ENCODE measurements at places on chromosomes 16 and 17.

DNA sequence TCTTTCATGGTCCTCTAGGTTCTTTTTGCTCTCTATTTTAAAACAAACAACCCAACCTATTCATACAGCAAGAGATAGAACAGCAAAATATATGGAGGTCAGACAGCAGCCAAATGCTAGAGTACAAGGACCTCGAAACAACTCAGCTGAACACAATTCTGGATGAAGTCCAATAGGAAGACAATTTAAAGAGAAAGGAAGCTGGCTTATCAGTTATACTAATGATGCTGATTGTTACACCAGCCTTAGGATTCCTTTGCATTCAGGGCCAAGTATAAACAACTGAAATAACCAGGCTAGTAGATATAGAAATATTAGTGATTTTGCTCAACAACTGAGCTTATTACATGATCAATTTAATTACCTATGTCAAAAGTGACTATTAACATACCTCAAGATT is 2.5 kb downstream of the SSH2 start:
- DNase-seq: no peak

- no peak for DNase-seq
Observed at GRCh38 chr16:77408607-77409006, 26.2 kb downstream of the ADAMTS18 start.

DNA sequence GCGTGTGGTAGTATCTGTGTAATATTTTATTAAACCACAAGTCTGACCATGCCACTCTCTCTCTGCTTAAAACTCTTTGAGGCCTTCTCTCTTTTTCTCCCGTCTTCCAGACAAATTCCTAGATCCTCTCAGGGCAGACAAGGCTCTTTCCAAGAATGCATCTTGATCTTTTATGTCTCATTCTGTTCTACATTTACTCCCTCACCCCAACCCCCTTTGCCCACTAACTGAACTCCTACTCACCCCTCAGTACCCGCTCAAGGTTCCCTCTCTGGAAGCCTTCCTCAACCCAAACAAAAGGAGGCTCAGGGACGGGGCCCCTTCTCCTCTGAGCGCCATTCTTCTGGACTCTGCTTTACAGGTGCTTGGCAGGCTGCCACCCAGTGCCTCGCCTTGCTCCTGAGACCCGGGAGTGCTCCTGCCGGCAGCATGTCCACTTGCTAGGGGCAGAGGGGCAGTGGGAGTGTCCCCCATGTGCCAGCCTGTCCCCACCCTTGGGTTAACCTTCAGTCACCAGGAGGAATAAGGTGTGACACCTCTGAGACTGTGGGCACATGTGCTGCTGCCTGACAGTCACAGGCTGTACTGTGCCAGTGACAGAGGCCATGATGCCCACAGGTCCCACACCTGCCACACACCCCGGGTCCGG is 9.2 kb downstream of the SLC13A2 start:
- no peak for DNase-seq

- DNase-seq: no peak
Observed at GRCh38 chr17:33689725-33690124, 396.6 kb upstream of the ASIC2 start.

GRCh38 chr17:80050706-80051105 is 14.3 kb downstream of the CCDC40 start:
- no peak for DNase-seq

DNA sequence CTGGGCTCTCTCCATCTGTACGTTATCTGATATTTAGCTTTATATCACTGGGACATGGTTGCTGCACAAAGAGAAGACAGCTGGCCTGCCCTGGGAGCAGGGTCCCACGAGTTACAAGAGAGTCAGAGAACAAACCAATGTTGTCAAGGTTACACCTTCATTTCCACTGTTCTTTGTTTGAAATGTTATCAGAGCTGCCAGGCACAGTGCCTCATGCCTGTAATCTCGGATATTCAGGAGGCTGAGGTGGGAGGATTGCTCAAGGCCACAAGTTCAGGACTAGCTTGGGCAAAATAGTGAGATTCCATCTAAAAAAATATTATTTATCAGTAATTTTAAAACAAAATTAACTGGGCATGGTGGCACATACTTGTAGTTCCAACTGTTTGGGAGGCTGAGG is 34.6 kb downstream of the ATP6V0A1 start:
- no peak for DNase-seq

DNA sequence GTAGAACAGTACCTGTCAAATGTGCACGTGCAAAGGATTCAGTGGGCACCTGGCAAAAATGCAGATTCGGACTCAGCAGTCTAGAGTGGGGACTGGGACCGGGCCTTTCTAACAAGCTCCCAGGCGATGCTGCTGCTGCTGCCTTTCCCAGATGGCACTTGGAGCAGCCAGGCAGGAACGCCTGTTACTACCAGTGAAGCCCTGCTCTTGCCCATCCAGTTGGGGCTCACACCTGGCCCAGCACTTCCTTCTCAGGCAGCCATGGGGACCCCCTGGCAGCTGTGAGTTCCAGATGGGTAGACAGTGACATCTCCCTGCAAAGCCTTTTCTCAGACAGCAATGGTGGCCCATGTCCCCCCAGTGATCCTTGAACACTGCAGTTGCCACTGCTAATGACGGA is 30.4 kb downstream of the KDM8 start:
- DNase-seq: no peak

GRCh38 chr17:81563861-81564586 is 11.9 kb upstream of the FAAP100 start:
- DNase-seq: no peak

GRCh38 chr16:17106243-17106791 is 364.4 kb downstream of the XYLT1 start:
- no peak for DNase-seq

DNA sequence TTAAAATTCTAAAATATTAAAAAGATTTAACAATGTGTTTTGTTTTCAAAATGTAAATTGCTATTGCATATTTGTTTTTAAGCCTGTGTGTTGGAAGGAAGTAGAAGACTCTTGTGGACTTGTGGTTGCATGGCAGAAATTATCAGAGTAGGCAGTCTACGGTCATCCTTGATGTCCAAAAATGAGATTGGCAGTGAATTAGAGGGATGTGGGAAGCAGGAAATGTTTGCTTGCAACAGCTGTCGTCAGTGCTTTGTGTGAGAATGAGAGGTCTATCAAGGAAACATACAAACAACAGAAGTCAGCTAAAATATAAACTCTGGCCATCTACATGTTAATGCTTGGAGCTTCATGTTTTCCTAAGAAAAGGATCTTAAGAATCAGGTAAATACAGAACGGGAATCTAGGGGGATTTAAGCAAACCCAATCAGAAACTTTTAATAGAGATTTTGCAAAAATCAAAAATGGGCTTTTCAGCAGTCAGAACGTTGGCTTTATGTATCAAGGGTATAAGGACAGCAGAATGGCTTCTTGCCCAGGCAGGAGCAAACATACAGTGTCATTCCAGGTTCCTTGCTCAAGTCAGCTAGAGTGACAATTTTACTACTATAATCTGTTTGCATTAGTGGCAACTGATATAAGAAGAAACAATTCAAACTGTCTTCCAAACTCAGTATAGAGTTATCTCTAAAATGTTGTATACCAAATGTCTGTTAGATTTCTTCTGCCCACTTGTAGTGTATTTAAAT is 196.7 kb downstream of the CYB561 start:
- DNase-seq: no peak

GRCh38 chr16:48635199-48635718 is 25.3 kb upstream of the N4BP1 start:
- no peak for DNase-seq

DNA sequence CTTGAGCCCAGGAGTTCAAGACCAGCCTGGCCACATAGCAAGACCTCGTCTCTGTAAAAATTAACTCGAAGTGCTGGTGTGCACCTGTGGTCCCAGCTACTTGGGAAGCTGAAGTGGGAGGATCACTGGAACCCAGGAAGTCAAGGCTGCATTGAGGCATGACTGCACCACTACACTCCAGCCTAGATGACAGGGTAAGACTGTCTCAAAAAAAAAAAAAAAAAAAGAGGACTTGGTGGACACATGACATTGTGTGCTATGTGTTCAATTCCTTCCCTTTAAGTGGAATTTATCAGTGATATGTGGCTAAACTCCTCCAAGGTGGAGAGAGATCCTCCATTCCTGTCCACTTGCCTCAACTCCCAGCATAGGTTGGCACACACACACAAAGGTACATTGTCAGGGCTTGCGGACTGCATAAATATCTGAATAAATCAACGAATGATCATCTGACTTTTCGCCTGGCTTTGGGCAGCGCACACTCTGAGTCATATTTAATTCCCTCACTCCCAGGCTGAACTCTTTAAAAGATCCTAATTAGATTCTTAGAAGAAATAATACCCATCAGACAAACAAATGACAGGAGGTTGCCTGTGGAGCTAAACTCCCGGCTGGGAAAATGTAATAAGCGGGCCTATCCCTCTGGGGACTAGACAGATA is 25.0 kb upstream of the SYT17 start:
- no peak for DNase-seq

GRCh38 chr17:83136156-83136555 is 56.7 kb downstream of the METRNL start:
- DNase-seq: no peak

DNA sequence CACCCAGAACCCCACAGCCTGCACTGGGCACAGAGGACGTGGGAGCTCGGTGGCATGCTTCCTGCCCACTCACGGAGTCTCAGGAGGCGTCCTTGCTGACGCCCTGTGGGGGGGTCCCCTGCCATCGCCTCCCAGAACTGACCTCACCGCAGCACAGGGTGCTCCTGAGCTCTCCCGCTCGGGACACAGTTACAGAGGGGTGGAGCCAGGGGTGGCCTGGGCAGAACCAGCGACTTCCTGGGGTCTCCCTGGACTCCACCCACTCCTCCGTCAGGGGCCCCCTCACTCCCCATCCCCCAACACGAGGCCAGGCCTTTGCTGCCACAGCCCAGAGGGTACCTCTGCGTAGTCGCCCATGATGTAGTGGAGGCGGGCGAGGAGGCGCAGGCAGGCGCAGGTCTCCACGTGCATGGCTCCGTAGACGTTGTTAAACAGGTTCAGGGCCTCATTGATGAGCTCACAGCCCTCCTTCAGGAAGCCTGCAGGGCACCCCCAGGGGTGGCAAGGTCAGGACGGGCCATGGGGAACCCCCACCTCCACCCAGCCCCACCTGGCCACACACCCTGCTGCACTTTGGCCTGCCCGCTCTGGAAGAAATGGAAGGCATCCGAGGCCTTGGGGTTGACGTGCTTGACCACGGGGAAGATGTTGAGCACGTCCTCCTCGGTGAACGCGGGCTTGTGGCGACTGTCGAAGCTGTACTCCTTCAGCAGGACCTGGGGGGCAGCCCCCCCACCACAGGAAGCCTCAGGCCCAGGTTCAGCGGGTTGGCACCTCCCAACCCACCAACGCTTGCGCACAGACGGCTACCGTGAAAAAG is 17.8 kb downstream of the CLUH start:
- no peak for DNase-seq

- no peak for DNase-seq
Observed at GRCh38 chr17:33369149-33369548, 76.1 kb upstream of the ASIC2 start.

- DNase-seq: no peak
Observed at GRCh38 chr16:15715221-15715620, 65.2 kb downstream of the NDE1 start.

Data from right atrium auricular region (tissue), 2 donors.